ENCODE measurements at places on chromosomes 2 and 18. TPM values are rescaled to one million over a fixed set of nuclear protein-coding genes. Genes with fewer than 3 reads are reported as not detected.

- H3K36me3 ChIP-seq: no peaks in the 10 kb centered on the region
- DNase-seq: peak; percentile 64
- peak within 1 kb of the TSS; percentile 87 for H3K27ac ChIP-seq
- peaks cover 5% of the 10 kb centered on the region for H3K4me1 ChIP-seq
Observed at GRCh38 chr2:201643216-201643890, at the start of gene TMEM237. Gene TMEM237 (minus strand): TSS chr2:201643503. CDS start chr2:201643400, 103 bp downstream.

- H3K36me3 ChIP-seq: no peaks in the 10 kb centered on the region
- DNase-seq: no peak
- peaks cover 10% of the 10 kb centered on the region for H3K4me1 ChIP-seq
- H3K4me3 ChIP-seq: no peak within 1 kb of the TSS
- H3K27ac ChIP-seq: no peak within 1 kb of the TSS
Observed at GRCh38 chr2:216695401-216695821, at the start of gene IGFBP5. Gene IGFBP5 (minus strand): TSS chr2:216695549. CDS start chr2:216694775, 774 bp downstream.

DNA sequence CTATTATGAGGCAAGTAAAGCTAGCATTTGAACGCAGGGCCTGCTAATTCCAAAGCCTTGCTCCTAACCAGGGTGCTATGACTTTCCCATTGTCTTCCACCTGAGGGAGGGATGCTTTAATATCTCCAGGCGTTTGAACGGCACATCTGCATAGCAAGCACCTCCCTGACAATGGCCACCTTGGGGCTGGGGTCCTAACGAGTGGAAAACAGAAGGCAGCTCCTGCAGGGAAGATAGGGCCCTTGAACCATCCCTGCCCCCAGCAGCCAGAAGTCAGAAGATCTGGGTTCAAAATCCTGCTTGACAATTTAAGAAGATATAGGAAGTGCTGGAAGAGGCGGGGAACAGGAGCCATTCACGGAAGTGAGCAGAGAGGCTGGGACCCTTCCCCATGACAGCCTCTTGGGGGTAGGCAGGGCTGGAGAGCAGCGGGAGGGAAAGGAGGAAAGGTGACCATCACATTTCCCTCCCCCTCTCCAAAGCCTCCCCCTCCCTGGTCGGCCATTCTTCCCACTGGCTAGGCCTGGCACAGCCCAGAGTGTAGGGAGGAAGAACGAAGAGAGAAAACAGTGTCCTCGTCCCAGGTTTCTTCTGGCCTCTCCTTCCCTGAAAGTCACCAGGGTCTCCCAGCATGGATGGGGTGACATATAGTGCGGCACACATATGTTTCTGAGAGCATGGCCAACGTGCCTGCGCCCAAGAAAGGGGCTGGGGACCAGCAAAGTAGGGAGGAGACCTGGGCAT is 73.5 kb downstream of the EMX1 start:
- H3K27me3 ChIP-seq: no peaks in the 10 kb centered on the region
- H3K36me3 ChIP-seq: no peaks in the 10 kb centered on the region
- no peak overlapping the region for H3K4me3 ChIP-seq

DNA sequence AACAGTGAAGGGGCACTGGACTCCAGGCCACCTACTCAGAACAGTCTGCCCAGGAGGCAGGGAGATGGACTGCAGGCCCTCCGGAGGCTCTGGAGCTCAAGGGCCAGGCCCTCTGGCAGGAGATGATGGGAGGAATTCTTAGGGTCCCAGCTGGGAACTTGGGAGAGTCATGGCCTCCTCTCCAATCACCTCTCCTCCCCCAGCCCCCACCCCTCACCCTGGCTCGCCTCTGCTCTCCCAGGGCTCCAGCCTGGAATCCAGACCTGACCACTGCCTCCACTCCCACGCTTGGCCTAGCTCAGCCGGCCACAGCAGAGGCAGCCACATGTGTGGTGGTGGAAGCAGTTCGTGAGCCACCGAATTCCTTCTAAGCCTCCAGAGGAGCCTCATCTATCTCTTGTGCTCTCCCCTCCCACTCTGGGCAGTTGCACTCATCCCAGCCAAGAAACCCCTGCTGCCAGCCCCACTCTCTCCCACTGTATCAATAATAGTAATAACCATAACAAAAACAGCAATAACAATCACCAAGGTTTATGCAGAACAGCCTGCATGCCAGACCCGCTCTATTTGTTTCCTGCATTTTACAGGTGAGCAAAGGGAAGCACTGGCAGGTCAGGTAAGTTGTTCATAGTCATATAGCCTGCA is 67.4 kb downstream of the TNS1 start:
- H3K27ac ChIP-seq: no peak overlapping the region
- DNase-seq: no peak
- H3K4me3 ChIP-seq: no peak overlapping the region
- no peaks in the 10 kb centered on the region for H3K27me3 ChIP-seq
- H3K36me3 ChIP-seq: no peaks in the 10 kb centered on the region

GRCh38 chr2:85994421-85994777 is 105.6 kb upstream of the ST3GAL5 start:
- DNase-seq: no peak
- peaks cover 35% of the 10 kb centered on the region for H3K4me1 ChIP-seq
- no peak overlapping the region for H3K27ac ChIP-seq
- no peaks in the 10 kb centered on the region for H3K27me3 ChIP-seq

DNA sequence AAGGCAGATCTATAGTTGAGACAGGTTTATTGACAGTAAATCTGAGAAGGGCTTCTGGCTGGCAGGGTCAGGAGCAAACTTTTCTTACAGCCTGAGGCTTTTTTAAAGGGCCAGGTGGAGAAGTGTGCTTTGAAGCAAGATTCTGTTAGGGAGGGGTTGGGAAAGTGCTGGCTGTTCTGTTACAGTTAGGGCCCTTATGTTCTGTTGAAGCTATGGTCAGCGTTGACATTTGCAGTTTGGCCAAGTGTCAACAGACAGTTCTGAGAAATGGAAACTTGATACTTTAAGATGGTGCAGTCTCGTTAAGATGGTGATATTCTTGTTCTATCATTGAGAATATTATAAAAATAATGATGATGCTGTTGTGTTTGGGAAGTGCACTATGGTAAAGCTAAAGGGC is 154.2 kb downstream of the RDH14 start:
- H3K4me3 ChIP-seq: no peak overlapping the region
- H3K36me3 ChIP-seq: no peaks in the 10 kb centered on the region
- H3K4me1 ChIP-seq: no peaks in the 10 kb centered on the region

- DNase-seq: no peak
- H3K27me3 ChIP-seq: no peaks in the 10 kb centered on the region
- no peak overlapping the region for H3K4me3 ChIP-seq
- H3K36me3 ChIP-seq: no peaks in the 10 kb centered on the region
Observed at GRCh38 chr18:41972067-41972925, 17.3 kb downstream of the PIK3C3 start.

DNA sequence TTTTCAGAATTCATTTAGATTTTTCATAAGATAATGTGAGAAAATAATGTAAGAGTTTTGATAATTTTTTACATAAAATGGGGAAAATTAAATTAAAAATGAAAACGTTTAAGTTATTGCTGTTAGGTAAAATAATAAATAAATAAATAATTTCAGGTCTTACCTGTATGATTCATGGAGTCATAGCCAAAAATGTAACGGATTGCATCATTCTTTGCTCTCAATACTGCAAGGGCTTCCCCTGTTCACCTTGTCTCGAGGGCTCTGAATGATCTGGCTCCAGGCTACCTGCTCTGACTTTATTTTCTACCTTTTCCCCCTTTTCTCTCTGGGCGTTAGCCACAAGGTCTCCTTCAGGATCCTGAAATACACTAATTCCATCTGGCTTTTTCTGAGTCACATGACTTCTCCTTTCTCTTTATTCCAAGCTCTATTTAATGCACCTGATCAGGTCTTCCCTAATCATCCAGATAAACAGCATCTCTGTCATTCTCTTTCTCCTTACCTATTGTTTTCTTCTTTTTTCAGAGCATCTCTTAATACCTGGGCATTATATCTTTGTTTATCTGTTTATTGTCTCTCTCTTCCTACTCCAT is 30.0 kb upstream of the CFAP36 start:
- H3K27ac ChIP-seq: no peak overlapping the region
- no peaks in the 10 kb centered on the region for H3K4me1 ChIP-seq
- H3K27me3 ChIP-seq: no peaks in the 10 kb centered on the region
- no peak for DNase-seq

DNA sequence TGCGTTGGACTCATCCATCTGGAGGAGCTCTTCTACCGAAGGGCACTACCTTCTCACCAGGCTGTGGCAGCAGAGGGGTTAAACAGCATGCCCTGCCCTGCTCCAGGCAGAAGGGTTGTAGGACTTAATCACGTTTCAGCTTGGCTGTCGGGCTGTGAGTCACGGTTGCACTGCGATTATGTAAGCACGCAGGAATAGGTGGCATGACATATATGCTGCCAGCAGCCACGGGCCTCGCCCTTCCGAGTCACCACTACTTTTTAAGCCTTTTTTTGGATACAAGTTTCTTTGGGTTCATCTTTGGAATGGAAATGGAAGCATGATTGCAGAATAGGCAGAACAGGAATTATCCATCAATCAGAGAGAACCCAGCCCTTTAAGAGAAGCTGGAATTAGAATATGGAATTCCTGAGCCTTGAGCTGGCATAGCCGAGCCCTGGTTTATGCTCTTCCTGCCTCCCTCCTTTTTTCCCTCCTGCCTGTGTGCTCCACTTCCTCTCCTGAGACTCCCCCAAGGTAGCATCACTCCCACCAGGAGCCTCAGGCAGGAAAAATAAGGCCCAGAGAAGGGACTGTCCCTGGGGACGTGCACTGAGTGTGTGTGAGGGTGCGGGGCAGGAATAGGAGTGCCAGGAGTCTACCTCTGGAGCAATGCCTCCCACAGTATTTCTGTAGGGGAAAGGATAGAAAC is 86.8 kb downstream of the SEMA4F start:
- no peak for DNase-seq
- no peak overlapping the region for H3K4me3 ChIP-seq
- H3K27ac ChIP-seq: no peak overlapping the region

Gene ITPRIPL1
- polyA plus RNA-seq: 0.85 TPM

Data from naive thymus-derived CD4-positive, alpha-beta T cell (primary cell).